Right ventricle myocardium inferior (tissue), 1 donor: ENCODE measurements at places on chromosomes 16 and 17. TPM values are rescaled to one million over a fixed set of nuclear protein-coding genes. Genes with fewer than 3 reads are reported as not detected.

The CAMKK1 gene
- total RNA-seq: 3.8 TPM

The ZNF500 gene
- total RNA-seq: 6.5 TPM

The COX6A2 gene
- total RNA-seq: 1,434 TPM

The CNTNAP1 gene
- total RNA-seq: 7.3 TPM

The CNTROB gene
- total RNA-seq: 9.6 TPM

The KRT34 gene
- total RNA-seq: not detected

The TPSG1 gene
- total RNA-seq: 0.30 TPM

The USH1G gene
- not detected for total RNA-seq

The XAF1 gene
- total RNA-seq: 16.8 TPM

The CRYM gene
- total RNA-seq: 63.3 TPM

The APOBR gene
- 0.51 TPM for total RNA-seq

The BRICD5 gene
- total RNA-seq: 13.2 TPM

DNA sequence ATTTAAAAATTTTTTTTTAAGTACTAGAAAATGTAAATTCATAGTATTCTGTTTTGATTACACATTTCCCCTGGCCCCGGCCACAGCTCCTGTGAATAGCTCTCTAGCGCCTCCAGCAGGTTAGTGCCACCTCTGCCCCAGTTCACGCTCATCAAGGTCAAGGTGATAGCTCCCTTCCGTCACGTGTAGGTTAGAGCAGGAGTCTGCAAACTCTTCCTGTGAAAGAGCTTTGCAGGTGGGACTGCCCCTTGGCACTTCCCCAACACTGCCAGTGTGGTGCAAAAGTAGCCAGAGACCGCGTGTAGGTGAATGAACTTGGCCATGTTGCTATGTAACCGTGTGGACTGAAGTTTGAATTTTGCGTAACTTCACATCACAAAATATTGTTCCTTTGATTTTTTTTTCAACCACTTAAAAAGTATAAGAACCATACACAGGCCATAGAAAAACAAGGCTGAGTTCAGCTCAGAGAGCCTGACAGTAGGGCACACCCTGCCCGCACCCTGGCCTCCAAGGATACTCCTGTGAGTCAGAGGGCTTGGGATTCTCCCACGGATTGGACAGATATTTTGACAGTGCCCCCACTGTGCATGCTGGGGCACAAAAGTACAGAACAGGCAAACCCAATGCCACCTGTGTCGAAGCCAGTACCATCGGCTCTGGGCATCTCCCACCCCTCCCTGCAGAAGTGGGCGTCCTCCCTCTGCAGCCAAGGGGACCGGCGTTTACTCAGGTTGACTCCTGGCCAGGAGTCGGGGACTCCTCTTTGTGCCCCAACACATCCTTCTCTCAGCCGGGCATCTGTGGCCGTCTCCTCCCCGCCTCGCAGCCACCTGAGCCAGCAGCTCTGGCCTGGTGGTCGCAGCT is 92.0 kb upstream of the CHMP6 start:
- peak; percentile 20 for DNase-seq

DNA sequence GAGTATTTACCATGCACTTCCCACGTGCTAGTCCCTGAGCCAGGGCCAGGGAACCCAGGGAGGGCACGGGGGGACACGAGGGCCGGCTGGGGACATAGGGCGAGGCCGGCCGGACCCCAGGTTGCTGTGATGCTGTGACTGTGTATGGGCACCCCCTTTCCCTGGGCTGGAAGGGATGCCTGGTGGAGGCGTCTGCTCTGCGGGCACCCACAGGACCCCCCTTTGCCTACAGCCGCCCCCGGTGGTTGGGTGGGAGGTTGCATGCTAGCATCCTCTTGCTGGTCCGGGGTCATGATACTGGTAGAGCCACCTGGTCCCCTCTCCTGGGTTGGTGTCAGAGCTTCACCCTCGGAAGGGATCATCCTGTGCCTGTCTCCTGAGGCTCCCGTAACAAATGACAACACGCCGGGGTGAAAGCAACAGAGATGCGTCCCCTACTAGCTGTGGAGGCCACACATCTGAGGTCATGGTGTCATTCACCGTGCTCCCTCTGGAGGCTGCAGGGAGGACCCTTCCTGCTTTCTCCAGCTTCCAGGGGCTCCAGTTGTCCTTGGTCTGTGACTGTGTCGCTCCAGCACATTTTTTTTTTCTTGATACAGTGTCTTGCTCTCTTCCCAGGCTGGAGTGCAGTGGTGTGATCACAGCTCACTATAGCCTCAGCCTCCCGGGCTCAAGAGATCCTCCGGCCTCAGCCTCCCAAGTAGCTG is 3.1 kb upstream of the CIAO3 start:
- peak; percentile 51 for DNase-seq

- DNase-seq: no peak
Measured at GRCh38 chr16:6362321-6362720, 970.3 kb upstream of the RBFOX1 start.

GRCh38 chr17:19702217-19702641 is 14.2 kb downstream of the SLC47A2 start:
- DNase-seq: no peak

DNA sequence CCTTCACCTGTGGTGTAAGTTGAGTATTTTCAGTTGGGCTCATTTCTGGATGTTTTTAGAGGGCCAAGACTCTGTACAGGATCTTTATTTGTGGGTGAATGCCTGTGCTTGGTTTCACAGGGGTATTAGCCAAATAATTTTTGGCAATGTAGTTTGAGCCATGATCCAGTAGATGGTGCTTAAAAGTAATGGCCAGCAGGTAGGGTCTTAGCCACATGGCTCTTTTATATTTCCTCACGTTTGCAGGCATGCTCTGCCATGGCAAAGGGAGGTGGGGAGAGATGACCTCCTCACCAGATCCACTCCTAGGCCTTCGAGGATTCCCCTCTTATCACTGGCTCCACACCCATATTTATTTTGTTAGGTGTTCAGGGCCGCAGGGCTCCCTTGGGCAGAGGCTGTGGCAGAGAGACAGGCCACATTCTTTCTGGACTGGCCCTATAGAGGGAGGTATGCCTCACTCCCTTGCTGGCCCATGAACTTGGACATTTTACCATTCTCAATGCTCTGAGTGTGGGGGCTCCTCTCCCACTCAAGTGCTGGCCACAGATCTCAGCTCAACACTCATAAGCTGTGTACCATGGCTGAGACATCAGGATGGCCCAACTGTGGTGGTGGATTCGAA is 417.1 kb downstream of the XYLT1 start:
- no peak for DNase-seq

- DNase-seq: no peak
Measured at GRCh38 chr16:50154420-50154950, 1.4 kb downstream of the TENT4B start.

DNA sequence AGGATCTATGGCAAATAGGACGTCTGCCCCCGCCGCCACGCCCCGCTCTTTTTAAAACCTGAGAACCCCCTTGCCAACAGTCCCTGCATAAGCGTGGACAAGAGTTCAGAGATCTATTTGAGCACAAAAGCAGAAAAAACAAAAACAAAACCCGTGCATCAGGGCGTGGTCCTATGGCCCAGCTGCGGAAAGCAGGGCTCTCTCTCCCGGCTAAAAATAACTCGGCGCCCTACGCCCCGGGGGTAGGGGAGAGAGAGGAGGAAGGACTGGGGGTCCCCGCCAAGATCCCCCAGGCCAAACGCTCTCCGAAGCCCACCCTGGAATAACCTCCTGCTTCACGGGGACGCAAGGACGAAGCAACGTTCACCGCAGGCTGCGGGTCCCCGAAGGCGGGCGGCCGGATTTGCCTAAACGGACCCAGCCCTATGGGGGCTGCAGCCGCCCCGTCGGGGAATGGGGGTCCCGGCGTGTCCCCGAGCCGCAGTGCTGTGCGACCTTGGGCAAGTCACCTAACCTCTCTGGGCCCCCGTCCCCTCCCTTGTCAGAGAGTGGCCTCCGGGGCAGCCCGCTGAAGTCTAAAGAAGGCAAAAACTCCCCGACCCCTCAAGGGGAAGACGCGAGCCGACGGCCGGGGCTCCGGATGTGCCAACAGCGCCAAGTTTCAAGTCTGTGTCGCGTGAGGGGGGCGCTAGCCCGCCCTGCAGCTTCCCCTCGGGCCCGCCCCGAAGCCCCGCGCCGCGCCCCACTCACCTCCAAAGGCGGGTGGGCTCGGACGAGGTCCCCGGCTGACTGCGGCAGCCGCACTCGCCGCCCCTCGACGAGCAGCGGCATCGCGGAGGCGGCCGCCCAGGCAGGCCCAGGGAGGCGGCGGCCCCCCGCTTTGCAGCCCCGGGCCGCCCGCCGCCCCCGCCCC is 477 bp downstream of the NTAN1 start:
- no peak for DNase-seq

DNA sequence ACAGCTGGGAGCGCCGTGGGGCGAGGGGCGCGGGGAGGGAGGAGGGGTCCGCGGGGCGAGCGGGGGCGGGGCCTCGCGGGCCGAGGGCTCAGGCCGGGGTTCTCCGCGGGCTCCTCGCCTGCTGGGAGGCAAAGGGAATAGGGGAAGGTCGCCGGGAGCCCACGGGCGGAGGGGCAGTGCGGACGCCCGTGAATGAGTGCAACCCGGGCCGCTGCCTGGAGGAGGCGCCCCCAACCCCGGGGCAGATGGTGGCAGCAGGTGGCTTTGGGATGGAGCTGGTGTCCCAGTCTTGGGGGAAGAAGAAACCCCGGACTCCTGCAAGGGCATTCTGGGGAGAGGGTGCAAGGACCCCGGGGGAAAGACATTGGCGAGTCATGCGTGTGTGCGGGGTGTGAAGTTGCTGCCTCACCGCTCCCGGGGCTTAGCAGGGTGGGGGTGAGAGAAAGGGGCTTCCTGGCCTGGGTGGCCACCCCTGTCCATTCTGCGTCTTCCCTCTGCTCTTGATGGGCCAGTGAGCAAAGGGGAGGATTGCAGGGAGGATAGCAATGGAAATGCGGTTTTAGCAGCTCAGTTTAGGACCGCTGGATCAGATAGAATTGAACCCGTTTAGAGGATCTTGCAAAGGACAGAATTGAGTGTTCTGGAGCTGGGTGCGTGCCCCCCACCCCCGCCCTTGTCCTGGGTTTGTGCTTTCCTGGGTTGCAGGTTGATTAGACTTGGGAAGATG is 526 bp downstream of the KIAA0513 start:
- DNase-seq: no peak

DNA sequence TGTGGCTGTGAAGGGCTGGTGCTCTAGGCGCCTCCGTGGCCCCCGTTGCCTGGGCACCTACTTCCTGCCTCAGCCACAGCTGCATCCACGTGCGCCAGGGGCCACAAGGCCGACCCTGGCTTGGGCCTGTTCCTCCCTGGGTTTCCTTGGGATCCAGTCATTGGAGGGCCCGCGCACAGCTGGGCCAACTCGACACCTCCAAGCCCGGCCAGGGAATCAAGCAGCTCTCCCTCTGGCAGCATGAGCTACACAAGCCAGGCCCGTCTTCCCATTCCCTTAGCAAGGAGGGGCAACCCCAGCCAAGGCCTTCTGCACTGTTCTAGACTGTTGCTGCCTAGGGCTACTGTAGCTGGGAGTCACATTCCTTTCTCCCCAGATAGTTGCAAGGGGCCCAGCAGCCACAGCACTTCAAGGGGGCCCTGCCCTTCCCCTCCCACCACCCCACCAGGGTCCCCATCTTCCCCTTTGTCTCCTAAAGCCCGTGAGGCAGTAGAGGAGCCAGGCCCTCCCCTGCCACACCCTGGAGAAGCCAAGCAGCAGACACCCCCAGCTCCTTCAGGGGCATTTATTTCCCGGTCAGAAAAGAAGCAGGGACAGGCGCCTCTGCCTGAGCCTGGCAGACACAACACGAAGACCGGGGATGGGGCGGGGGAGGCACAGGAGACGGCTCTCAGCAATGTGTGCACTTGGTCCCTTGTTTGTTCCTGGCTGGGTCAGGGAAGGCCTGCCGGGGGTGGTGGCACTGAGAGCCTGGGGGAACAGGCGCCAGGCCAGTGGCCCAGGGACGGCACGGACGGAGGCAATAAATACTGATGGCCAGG is 3.8 kb downstream of the ARHGDIA start:
- DNase-seq: no peak

GRCh38 chr17:50452630-50453300 is 15.9 kb downstream of the CHAD start:
- no peak for DNase-seq

DNA sequence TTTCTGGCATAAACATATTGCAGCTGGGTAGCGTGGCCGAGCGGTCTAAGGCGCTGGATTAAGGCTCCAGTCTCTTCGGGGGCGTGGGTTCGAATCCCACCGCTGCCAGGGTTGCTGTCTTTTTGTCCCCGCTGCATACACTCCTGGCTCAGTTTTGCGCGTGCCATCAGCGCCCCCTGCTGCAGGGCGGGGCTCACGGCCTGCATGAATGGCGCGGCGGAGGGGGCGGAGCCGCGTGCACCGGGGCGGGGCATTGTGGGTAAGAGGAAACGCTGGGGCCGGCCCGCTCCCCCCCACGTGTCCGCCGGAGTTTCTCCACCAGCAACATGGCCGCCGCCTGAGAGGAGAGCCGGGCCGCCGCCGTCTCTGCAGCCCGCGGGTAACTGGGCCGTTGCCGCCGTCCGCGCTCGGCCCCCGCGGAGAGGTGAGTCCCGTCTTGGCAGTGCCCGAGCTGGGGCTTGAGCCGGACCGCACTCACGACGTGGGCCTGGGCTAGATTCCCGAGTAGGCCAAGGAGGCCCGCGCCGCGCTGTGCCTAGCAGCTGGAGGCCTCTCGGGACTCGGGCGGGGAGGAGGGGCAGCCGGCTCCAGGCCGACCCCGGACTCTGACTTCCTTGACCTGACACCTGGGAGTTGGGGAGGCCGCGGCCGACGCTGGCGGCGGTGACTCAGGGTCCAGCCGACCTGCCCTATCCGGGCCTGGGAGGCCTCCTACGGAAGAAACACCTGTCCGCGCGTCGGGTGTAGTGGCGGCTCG is at the start of gene POLR3E:
POLR3E (plus strand) TSS at position 296 of the 757 bp plus-strand sequence. CDS start 5,560 bp downstream, outside the sequence.
- DNase-seq: peak; percentile 100

DNA sequence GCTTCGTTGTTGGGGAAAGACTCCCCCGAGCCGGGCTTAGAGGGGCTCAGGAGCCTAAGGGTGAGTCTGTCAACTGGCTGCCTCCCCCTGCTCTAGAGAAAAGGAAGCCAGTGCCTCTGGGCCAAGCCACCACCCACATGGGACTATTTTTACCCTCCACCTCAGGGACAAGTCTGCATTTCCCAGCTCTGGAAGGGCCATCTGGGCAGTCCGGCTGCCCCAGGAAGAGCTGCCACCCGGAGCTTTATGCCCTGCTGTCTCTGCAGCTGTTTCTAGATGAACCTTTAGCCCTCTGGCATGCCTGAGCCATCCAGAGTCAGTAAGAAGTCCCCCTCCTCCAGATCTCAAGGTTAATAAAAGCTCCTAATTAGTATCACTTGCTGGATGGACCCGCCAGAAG is 5.3 kb upstream of the RPRML start:
- DNase-seq: no peak

GRCh38 chr17:57566721-57567120 is 178.4 kb downstream of the CCDC182 start:
- no peak for DNase-seq

GRCh38 chr16:3470723-3471122 is 24.6 kb downstream of the C16orf90 start:
- DNase-seq: no peak

- DNase-seq: no peak
Measured at GRCh38 chr17:17315142-17315821, 12.1 kb downstream of the NT5M start.
